ENCODE measurements at places on chromosomes 6 and 20.

DNA sequence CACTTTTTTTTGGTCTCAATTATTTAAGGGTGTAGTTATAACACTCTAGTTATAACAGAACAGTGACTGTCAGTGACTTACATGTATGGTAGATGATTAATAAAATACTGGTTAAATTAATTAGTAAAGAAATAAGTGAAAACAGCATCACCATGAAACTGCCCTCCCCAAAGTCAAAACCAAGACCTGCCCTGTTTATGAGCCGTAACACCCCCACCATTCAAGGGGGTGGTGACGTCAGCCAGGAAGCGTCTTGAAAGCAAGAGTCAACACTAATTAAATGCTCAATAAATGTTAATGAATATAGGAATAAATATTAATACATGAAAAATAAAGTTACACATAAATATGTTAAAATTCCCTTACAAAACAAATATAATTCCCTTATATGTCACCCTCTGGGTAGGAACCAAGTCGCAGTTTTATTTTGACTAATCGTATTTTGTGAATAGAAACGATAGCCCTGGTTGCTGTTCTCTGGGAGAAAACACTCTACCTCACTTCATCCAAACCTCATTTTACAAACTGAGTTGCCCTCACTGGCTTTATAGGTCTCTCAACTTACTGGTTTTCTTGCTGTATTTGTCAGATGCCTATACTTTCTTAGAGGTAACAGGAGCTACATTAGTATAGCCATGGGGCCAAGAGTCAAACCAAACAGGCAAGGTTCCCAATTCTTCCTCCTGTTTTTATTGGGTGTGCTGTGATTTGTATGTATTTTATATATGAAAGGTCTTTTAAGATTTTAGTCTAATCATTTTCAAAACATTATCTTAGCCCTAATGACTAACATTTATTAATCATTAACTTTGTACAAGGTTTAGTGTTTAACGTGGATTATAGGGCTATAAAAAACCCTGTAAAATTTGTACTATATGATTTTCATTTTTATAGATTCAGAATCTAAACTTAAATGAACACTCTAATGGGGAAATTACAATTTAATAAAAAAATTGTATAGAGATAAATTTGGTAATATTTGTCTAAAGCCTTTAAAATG lies 227.9 kb upstream of the IRAK1BP1 start:
- no peak for DNase-seq

GRCh38 chr20:51077686-51078060 lies 54.8 kb upstream of the KCNG1 start:
- no peak for DNase-seq

GRCh38 chr6:34565722-34566137 lies 9.6 kb upstream of the SPDEF start:
- no peak for DNase-seq

DNA sequence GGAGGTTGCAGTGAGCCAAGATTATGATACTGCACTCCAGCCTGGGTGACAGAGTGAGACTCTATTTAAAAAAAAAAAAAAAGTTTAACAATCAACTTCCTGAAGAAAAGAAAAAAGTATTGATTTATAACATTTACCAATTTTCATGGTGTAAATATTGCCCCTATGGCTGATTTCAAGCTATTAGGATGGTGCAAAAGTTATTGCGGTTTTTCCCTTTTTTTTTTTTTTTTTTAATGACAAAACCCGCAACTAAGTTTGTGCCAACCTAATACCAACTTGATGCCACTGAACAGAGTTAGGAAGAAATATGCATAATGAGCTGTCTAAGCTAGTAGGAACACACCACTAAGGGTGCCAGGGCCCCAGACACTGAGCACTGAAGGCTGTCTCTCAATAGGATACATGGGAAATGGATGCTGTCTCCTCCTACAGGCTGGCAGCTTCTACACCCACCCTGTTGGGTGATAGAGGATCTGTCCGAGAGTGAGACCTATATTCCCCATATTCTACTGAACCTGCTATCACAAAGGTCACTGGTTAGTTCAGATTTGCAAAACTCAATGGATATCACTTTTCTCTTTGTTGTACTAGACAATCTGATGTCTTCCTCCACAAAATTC lies 6.5 kb upstream of the PERP start:
- no peak for DNase-seq

GRCh38 chr6:118678866-118679265 lies 27.5 kb upstream of the CEP85L start:
- DNase-seq, result no peak
